NCI-H526 (cell line): ENCODE measurements at places on chromosomes 5 and 9.

DNA sequence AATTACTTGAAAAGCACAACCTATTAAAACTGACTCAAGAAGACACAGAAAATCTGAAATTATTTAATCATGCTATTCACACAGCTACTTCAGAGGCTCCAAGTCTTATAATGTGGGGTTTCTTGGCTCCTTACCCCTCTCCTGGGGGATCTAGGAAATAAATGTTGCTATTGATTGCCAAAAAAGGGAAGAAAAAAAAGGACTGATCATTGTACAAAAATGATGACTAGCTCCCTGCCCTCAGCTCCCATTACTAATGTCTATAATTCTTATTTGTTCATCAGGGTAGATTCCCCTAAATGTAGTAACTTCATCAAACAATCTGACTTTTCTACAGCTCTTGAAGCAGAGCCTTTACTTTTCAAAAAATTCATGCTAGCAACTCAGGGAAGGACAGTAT, 3.3 kb upstream of the SMC5 start:
- no peak for DNase-seq

GRCh38 chr9:107170801-107171200, 112.3 kb upstream of the RAD23B start:
- DNase-seq: no peak

DNA sequence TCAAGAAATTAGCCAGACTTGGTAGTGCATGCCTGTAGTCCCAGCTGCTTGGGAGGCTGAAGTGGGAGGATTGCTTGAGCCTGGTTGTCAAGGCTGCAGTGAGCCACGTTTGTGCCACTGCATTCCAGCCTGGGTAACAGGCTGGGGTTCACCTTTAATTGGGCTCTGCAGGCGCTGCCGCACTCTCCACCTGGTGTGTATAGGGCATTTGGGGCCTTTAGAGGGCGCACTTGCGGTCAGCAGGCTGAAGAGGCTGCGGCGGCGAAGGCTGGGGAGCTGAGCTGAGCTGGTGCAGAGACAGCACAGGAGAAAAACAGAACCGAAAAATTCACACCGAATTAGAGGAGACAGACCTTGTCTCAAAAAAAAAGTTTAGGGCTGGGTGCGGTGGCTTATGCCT, 31.2 kb downstream of the CDK7 start:
- peak; percentile 21 for DNase-seq

GRCh38 chr9:124475868-124476690, 25.8 kb downstream of the ADGRD2 start:
- DNase-seq: peak; percentile 63

DNA sequence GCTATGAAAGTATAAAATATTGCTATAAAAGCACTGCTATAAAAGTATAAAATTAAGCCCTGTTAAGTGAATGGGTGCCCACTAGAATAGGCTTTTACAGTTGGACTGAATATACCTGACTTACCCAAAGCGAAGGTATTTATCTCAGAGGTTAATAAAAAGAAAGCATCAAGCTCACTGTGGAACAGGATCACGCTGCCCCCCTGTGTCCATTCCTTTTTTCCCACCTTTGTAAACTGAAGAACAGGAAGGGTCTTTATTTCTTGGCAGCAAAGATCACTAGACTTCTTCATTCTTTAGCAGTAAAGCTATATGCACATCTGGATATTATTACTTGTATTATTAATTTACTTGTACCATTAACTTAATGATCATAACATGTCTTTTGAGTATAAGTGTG, 22.1 kb upstream of the PLPP6 start:
- peak; percentile 31 for DNase-seq

DNA sequence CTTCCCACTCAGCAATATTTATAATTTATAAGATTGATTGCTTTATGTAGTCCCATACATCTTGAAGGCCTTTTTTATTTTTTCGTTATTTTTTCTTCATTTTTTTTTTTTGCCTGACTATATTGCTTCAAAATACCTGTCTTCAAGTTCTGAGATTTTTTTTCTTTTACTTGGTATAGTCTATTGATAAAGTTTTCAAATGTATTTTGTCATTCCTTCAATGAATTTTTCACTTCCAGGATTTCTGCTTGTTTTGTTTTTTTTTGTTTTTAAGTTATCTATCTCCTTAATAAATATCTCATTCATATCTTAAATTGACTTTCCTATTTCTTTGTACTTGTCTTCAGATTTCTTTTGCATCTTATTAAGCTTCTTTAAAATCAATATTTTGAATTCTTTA, 905.6 kb upstream of the CDH6 start:
- DNase-seq: no peak

- DNase-seq: no peak
These were observed 26.6 kb downstream of the GRAMD2B start for GRCh38 chr5:126449751-126450271.

DNA sequence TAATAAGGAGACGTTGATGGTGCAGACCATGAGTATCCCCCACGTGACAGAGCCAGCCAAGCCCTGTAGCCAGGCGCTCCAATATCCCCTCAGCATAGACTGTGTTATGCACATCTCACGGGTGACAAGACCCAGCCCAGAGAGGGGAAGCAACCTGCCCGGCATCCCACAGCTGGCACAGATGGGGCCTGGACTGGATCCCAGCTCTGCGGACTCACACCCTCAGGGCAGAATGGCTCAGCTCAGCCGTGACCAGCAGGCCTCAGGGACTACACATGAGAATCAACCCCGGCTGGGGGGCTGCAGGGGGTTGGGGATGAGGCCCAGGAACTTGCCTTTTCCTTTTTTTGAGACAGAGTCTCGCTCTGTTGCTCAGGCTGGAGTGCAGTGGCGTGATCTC, 11.7 kb downstream of the FIBCD1 start:
- DNase-seq: no peak

GRCh38 chr9:112174222-112174964, 704 bp downstream of the SUSD1 start:
- DNase-seq: no peak

- DNase-seq: no peak
These were observed 121.3 kb downstream of the LHFPL2 start for GRCh38 chr5:78527054-78527859.

DNA sequence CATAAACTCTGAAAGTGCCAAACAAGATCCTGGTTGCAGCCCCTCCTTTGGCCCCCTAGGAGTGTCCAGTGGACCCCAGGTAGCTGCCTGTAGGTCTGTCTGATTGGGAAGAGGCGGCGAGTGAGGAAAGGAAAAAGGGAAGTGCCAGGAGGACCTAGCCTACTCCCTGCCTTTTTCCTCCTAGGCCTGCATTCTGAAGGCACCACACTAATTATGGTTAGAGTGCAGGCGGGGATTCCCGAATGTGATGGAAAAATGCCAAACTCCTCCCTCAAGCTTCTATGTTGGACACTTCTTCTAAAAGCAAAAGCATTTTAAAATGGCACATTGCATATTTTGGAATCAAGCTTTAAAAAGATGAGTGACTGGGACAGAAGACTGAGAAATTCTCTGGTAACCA, 83.2 kb upstream of the SMIM15 start:
- DNase-seq: no peak
